ENCODE measurements at places on chromosomes 11 and 22.

DNA sequence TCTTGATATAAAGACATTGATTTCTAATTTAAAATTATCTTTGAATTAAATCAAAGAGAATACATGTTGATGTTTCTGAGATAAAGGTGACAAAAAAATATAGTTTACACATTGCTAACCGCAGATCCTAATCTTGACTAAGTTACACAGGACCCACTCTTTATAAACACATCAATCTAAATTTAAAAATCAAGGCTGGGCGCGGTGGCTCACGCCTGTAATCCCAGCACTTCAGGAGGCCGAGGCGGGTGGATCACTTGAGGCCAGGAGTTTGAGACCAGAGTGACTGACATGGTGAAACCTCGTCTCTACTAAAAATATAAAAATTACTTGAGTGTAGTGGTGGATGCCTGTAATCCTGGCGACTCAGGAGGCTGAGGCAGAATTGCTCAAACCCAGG, 1.9 kb downstream of the ARFGAP3 start:
- DNase-seq, result no peak

DNA sequence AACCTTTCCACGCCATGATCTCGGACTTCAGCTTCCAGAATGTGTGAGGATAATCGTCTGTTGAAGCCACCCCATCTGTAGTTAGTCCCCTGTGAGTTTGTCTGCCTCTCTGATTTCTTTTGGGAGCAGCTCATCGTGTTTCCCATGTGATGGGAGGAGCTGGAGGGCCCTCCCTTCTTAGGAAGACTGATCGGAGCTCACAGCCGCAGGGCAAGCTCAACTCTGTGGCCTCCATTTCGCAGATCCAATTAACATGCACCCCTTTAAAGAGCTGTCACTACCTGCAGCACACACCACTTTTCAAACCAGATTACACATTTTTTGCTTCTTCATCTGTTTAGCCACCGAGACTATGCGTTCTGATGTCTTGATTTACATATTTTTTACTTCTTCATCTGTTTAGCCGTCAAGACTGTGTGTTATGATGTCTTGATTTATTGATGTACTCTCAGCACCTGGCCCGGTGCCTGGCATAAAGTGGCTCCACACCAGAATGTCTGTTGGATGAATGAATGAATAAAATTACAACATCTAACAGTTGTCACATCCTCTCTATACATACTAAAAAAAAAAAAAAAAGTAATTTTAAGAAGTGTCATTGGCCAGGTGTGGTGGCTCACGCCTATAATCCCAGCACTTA, 14.9 kb upstream of the PPFIA1 start:
- no peak for DNase-seq

GRCh38 chr22:46537946-46538813, 760 bp upstream of the CELSR1 start:
- no peak for DNase-seq

DNA sequence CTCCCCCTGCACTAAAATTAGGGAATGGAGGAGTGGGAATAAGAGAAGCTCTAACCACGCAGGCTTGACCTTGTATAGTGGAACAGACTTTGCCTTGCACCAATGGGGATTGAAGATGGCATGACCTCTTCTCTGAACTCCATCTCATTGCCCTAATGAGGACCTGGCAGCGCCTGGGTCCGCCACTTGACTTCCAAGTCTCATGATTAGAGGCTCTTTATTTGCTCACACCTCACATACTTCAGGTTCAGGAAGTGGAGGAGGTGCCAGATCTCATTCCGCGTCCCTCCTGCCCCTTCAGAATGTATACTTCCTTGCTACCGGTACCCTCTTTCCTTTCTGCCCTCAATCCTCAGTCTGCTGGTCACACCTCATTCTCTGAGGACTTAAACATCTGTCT, 106.0 kb upstream of the CD44 start:
- no peak for DNase-seq

DNA sequence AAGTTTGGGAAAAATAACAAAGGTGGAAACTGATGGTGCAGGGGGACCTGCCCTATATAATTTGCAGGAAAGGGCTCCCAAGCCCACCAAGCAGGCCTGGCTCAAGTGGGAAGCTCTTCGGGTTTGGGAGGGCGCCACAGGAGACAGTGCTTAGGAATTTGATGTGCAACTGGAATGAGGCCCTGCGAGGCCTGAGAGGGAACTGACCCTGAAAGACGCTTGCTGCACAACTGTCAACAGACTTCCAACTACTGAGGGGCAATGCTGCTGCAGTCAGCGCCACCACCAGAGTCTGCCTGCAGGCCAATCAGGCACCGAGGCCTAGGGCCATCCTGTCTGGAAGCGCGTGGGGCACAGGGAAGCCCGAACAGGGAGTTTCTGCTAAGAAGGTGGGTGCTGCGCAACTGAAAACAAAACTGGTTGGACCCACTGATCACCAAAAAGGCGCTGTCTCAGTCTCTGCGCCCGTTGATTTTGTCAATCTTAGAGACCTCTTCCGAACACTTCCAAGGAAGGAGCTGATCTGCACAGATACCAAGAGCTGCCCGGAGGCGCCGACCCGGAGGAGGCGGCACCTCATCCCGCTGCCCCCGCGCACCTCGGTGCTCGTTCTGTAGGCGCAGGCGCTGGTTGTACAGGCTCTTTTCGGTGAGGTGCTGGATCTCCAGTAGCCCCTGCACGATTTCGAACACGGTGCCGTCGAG, 667 bp downstream of the DGCR6L start:
- DNase-seq, result no peak

DNA sequence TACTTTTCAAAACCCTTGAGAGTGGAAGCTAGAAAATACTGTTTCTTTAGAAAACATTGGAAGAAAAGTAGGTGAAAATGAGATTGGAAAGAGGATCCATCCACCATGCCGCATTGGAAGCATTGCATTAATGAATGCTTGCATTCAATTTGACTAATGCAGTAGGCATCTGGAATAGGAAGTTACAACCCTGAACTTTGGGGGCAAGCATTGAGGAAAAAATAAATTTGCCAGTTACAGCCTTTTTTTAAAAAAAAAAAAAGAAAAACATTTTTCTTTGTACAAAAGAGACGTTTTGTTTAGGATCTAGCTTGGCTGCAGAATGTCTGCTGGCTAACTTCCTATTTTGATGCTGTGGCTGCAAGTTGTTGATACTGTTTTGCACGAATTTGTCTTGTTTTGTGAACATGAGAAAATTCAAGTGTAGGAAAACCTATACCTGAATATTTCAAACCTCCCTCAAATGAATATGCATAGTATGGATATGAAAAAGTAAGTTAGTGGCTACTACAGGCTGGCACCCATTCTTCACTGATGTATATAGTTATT, 28.1 kb downstream of the RTN3 start:
- no peak for DNase-seq

DNA sequence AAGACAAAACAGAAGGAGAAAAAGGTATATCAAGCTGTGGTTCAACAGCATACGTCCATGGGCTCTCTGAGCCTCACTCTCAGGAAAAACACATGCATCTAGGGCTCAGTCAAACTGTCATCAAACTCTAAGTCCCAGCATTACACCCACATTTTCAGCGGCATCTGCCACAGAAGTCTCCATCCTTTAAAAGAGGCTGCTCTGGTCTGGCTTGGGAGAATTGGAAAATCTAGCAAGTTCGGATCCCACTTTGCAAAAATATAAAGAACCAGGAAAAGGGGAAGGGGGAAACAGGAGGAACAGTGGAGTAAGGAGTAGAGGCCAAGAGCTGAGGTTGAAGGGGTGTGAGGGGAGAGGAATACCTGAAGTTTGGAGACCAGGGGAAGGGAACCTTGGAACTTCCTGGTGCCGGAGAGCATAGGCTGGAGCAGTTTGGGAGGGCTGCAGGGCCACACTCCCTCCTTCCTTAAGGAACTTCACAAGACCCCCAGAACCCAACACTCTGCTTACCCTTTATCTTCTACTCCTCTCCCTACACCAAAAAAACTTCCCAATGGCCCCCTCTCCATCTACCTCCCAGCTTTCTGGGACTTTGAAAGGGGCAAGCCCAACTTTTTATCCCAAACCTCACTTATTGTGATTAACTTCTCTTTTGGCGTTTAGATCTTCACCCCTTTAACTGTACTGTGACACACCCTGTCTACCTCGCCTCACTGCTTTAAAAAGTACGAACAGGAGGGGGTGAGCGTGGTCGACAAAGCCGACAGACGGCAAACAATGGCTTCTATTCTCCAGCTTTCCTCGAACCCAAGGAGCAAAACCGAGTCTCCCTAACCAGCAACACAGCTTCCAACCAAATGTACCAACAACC, 4.0 kb downstream of the PAX6 start:
- DNase-seq, result no peak

DNA sequence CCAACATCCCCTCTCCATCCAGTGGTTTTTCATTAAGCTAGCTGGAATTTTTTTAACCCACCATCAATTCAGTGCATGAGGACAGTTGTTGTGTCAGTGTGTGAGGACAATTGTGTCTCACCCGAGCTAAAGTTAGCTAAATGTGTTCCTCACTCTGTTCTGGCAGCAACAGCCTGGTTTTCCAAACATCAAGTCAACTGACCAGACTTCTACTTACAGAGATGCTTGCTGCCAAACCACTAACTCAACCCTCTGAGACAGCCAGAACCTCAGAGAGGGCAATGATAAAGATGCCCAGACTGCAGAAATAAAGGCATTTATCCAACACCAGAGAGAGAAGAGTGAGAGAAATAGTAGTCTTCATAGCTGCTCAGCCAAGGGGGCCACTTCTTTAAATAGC, 6.7 kb downstream of the PAMR1 start:
- no peak for DNase-seq

DNA sequence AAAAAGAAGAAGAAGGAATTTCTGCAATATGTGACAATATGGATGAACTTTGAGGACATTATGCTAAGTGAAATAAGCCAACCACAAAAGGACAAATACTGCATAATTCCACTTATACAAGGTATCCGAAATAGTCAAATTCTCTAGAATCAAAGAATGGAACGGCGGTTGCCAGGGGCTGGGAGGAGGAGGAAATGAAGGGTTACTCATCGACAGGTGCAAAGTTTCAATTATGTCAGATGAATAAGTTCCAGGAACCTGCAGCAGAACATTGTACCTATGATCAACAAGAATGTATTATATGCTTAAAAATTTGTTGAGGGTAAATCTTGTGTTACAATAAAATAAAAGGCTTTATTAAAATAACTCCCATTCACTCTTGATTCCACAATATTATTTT, 49.0 kb downstream of the SC5D start:
- DNase-seq, result no peak

DNA sequence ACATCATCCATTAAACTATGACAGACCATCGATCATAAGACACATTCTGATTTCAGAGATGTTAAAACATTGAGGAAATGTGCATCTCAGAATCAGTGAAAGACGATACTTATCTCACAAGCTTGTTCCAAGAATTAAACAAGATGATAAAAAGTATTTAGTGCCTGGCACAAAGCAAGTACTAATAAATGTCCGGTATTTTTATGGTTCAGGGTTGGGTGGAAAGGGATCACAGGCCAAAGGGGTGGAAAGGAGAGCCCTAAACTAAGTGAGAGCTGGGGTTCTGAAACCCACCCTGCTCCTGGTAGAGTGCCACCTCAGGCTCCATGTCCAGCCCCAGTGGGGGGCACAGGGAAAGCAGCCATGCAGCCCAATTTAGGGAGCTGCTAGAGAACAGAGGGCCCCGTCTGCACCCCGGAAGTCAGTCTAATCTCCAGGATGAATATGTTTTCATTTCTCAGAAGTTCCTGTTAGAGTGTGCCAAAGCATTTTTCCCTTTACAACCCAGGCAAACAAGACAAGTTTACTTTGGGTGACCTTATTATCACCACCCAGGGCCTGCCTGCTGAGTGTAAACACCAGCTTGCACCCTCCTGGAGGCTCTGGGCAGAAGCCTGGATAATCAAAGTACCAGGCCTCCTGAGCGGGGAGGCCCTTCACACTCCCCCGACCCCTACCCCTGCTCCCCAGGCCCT, 3.8 kb upstream of the CREB3L1 start:
- no peak for DNase-seq

DNA sequence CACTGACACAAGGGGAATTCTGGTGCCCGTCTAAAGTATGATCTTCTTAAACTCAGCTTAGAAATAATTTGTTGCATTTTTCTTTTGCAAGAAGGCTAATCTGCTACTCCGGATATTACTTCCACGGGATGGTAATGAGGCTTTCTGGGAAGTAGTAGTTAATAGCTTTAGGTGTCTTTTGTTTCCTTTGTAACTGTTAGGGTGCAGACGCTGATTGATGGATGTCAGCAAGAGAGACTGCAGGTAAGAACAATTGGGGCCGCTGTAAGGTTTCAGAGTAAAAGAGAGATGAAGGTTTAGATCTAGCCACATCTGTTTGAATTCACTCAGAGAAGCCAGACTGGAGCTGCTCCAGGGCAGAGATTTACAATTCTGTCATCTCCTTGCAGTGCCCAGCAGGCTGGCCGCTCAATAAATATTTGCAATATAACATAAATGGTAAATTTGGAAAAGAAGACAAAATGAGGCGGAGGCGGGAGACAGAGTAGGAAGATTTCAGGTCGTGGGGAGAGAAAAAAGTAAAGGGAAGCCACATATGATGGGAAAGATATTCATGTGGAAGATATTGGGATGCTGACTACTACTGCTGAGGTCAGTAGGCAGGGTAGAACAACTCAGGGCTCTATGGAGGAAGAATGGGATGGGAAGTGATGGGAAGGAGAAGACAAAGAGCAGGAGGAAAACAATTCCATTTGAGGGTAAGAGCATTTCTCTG, 320.5 kb downstream of the AASDHPPT start:
- DNase-seq, result no peak

DNA sequence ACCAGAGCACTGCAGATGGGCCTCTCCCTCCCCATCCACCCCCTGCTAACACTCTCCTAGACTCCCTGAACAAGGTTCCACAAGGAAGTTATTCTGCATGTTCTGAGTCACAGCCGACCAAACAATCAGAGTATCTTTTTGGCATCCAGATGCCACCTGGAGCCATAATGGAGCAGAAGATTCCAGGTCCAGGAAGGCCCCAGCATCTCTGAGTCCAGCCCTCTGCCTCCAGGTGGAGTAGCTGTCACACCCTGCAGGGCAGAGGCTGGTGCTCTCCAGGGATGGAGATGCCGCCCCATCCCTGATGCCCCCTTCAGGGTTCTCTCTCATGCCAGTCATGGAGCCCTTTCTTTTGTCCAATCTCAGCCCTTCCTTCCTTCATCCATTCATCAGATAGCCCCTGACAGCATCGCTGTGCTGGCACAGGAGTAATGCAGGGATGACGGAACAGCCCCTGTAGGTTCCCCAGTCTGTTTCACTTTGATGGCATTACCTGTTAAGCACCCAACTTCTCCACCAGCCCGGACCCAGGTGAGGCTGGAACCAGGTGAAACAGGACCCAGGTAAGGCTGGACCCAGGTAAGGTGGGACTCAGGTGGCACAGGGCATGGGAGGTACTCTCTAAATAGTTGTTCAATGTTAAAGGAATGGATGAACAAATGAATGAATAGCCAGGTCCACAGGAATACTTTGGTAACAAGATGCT, 20.1 kb upstream of the TSKU start:
- DNase-seq, result no peak

GRCh38 chr11:93648158-93648557, 13.3 kb upstream of the CEP295 start:
- no peak for DNase-seq
